ENCODE measurements at places on chromosomes 6 and 20.

- DNase-seq = peak; percentile 62
These were observed 12.2 kb downstream of the NCOA7 start for GRCh38 chr6:125802943-125803377.

- no peak for DNase-seq
These were observed 11.5 kb downstream of the SLC2A10 start for GRCh38 chr20:46720776-46721425.

- no peak for DNase-seq
These were observed 117.5 kb upstream of the QKI start for GRCh38 chr6:163296835-163297519.

GRCh38 chr20:57838670-57839151 is 128.9 kb upstream of the PMEPA1 start:
- no peak for DNase-seq

- no peak for DNase-seq
These were observed 639.6 kb downstream of the EPHA7 start for GRCh38 chr6:92779746-92780145.

- no peak for DNase-seq
These were observed 25.4 kb downstream of the FBXO9 start for GRCh38 chr6:53090576-53090975.

DNA sequence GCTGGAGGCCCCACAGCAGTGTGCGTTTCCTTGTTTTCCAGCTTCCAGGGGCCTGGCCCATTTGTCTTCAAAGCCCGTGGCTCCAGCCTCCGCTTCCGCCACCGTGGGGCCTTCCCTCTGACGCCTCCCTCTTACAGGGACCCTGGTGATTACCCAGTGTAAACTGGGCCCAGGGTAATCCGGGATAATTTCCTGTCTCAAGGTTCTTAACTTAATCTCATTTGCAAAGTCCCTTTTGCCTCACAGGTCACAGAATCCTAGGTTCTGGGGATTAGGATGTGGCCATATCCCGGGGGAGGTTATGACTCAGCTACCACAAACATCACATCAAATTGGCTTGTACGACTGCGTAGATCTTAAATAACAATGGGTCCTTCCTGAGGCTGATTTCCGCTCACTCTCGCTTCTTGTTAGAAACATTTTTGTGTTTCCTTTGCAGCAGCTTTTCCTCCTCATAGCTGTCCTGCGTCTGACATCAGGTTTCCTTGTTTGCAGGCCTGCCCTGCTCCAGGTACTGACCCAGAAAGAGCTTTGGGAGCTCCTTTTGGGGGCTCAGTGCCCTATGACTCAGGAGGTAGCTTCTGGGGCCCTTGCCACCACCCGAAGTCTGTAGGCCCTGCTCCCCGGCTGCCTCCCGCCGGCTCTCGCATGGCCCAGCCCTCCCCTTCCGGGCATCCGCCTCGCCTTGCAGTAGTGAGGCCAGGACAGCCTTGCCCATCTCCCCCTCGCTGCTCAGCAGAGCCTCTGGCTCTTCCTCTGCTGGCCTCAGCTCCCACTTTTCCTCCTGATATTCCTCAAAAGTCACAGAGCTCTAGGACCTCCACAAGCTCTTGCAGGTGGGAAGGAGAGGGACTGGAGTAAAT is 100.5 kb downstream of the ERMARD start:
- DNase-seq = no peak

- no peak for DNase-seq
These were observed 13.9 kb downstream of the MYB start for GRCh38 chr6:135195041-135195440.

DNA sequence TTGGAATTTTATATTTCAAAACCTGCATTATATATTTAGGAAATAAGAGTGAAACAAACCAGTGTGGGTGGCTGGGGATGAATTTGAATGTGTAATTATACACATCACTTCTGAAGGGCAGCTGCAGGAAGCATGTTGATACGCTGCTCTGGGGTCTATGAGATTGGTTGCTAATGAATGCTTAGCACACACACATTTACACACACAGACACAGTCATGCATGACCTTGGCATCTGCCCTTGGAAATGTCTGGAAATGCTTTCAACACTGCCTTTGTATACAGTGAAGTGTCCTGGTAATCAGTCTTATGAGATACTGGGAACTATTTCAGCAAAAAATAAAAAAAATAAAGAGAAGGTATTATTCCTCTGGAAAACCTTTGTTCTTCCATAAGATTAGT is 83.4 kb downstream of the ELOVL4 start:
- DNase-seq = no peak

DNA sequence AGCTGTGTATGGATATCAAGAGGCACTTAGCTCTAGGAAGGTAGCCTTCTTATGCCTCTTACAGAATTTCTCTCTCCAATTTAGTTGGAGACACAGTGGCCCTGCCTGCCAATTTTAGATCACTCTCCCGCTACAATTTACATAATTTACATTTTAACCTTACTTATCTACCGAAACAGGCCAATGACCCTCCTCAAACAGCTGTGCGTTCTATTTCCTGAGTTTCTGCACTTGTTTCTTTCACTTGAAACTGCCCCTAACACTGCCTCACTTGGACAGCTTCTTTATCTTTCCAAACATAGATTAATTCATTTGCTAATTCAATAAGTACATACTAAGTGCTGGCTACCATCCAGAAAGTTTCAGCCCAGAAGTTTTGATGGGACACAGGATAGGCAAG is 52.9 kb upstream of the HDDC2 start:
- no peak for DNase-seq

DNA sequence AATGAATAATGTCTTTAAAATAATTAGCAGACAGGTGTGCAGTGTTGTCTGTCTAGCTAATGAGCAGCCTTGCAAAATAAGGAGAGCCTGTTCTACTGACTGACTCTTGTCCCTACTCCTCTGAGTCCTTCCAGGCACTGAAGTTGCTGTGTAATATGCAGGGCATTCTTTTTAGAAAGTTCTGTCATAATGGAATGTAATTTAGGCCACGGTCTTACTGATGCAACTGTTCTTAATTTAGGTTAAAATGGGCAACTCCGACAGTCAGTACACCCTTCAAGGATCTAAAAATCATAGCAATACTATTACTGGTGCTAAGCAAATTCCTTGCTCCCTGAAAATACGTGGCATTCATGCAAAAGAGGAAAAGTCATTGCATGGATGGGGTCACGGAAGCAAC is 133.9 kb downstream of the TIAM2 start:
- DNase-seq = no peak

DNA sequence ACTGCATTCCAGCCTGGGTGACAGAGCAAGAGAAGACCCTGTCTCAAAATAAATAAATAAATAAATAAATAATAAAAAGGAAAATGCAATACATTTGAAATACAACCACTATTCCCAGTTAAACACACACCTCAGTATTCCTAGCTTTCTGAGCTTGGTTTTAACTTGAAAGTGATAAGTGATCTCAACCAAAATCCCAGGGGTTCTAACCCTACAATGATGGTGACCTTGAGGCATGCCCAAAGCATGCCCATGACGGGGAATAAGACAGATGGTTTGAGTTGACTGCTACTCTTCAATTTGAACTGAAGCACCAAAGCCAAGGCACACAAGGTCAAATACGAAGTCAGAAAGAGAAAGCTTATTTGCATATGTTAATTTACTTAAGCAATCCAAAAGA is 96.9 kb downstream of the ZFP64 start:
- no peak for DNase-seq

- DNase-seq = peak; percentile 27
These were observed 112.3 kb downstream of the MAN1A1 start for GRCh38 chr6:119237177-119237715.

GRCh38 chr20:62876501-62876901 is 14.9 kb upstream of the TCFL5 start:
- DNase-seq = no peak

DNA sequence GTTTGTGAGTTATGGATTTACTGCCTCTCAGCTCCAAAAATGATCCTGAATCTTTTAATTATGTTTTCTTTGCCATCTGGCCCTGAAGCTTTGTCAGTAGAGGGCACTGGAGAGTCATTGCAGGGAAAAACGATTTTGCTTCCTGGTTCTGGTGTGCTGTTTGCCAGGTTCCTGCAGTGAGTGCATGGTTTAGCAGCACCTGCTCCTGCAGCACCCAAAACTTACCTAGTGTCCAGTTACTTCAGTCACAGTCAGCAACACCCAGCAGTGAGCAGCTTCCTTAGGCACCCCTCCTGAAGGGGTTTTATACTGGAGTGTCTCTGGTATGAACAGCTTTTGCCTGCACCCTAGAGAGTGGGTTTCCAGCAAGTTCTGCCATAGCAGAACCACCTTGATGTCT is 6.0 kb upstream of the TRIM26 start:
- DNase-seq = peak; percentile 60

DNA sequence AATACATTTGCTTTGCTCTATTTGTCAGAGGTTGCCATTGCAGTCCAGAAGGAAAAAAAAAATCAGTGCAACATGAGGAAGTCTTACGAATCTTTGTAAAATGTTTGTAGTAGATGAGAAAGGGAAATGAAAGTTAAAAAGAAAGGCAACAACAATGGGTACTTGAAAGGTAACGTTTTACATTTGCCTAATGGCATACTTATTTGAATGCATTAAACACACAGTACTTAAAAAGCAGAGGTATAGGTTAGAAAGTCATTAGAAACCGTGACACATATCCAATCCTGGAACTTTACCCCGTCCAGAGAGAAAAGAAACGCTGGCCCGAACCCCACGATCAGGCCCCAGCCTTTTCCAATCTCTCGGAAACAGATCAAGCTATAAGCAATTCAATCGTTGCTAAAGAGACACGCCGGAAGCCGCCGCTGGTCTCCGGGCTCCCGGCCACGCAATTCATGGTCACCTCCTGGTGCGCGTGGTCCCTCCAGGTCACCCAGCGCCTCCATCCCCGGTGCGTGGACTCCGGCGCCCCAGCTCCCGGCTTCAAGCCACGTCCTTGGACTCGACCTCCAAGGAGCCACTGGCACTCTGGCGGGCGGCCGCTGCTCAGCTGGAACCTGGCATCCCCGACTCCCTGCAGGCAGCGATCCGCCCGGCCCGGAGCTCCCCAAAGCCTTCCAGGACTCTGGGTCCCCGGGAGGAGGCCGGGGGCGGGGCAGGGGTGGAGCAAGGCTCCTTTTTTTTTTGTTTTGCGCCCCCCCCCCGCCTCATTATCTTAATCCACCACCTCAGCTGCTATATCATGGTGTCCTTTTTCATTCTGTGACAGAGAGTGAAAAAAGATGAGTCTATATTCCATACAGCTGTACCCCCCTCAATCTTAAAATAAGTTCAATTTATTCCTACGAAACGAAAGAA is at the start of gene SLC18B1:
SLC18B1 (minus strand) TSS at position 687 of the 918 bp plus-strand sequence; CDS start at position 506, 181 bp downstream.
- peak; percentile 73 for DNase-seq

- DNase-seq = no peak
These were observed 36.9 kb downstream of the CRYBG1 start for GRCh38 chr6:106397431-106397830.

GRCh38 chr6:44247338-44248302 is 719 bp downstream of the HSP90AB1 start:
- peak; percentile 54 for DNase-seq

GRCh38 chr20:15759594-15759993 is 813.7 kb downstream of the KIF16B start:
- no peak for DNase-seq

DNA sequence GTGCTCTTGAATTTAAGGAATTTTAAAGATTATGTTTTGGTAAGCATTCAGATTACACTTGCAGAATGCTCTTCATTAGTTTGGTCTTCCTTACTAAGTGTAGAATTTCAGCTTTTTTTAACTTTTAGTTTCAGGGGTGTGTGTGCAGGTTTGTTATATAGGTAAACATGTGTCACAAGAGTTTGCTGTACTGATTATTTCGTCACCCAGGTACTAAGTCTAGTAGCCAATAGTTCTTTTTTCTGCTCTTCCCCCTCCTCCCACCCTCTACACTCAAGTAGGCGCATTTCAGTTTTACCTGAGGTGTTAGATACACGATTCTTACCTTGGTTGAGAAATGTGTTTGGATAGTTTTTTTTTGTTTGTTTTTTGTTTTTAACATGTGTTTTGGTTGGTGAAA is 68.3 kb downstream of the AFG1L start:
- DNase-seq = no peak

- no peak for DNase-seq
These were observed 11.7 kb upstream of the ID1 start for GRCh38 chr20:31593221-31594001.

DNA sequence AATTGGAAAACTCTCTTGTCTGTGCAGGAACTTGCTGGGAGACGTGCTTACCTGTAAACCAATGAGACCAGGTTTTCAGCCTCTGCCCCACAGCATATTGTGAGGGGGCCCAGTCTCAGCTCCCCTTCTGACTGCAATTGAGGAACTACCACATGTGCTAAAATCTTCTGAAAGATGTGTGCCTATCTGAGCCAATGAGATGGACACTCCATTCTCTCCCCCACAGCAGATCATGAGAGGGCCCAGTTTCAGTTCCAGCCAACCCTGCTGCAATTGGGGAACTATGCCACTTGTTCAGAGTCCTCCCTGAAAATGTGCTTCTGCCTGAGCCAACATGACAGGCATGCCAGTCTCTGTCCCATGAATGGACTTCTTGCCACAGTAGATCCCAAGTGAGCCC is 20.9 kb upstream of the PI3 start:
- peak; percentile 2 for DNase-seq
